ENCODE measurements at places on chromosomes 7 and 10.

GRCh38 chr10:14873090-14873760, 5.4 kb upstream of the SUV39H2 start:
- no peak for DNase-seq

DNA sequence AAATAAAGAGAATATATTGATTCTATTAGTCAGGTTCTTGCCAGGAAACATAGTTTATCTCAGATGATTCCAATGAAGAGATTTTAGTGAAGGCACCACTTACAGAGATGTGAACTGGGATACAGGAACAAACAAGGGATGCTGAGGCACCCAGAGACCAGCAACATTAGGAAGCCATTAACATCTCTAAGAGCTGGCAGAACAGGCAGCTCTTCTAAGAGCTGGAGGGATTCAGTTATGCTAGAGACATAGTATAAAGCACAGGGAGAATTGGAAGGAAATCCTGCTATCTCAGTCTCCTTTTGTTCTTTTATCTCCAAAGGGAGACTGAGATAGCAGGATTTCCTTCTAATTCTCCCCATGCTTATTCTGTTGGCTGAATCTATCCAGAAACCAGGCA, 22.0 kb downstream of the OR6B1 start:
- no peak for DNase-seq

DNA sequence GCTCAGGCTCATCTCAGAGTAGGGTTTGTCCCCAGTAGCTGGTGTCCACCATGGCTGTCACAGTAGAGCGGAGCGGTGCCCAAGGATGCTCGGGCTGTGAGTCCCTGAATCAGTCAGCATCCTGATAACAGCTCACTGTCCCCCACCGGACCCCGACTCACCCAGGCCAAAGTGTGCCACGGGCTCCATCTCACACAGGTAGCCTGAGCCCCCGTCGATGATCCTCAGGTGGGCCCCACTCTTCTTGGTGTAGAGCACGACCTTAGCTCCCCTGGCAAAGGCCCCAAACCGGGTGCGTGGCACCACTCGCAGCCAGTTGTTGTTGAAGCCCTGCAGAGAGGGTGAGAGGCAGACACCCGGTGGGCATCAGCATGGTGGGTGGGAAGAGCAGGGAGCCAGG, 45.4 kb downstream of the GOLGA7B start:
- no peak for DNase-seq

DNA sequence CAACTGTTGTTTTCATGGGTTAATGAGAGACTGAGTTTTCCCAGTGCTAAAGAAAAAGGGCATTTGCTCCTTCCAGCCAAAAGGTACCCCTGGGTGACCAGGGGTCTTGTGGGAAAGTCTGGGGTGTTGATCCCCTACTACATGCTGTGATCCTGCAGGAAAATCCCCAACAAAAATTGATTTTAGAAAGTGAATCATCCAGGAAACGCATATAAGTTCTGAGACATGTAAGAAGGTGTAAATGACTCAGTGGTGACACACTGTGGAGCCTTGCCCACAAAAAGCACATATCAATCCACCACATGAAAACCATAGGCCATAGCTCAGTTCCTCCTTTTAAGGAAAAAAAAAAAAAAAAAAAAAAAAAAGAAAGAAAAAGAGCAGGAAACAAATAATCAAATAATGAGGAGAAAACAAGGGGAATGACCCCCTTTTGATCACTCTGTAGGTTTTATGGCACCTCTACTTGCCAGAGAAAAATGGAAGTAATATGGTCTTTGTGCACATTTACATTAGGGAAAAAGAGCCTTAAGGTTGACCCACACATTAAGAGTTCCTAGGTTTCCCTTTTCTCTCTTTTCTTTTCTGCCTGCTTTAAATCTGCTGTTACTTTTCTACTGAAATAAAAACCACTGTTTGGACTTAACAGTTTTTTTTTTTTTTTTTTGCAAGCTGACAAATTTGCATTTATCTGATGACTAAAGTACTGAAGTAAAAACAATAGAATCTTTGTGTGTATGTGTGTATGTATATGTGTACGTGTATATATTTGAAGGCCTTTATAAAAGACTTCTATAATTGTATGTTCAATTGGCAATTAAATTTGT, 386.0 kb downstream of the KIF20B start:
- DNase-seq = no peak

- DNase-seq = no peak
These were observed 13.6 kb downstream of the MRPS33 start for GRCh38 chr7:141001122-141001521.

- no peak for DNase-seq
These were observed 23.3 kb upstream of the EMX2 start for GRCh38 chr10:117519286-117519685.

GRCh38 chr7:26169271-26169670, 17.3 kb downstream of the NFE2L3 start:
- no peak for DNase-seq
